NCI-H446 treated with DMSO at 0.1 percent for 48 hours (cell line): ENCODE measurements at places on chromosomes 6 and 20.

GRCh38 chr6:168277274-168277669, 42.3 kb downstream of the DACT2 start:
- no peak for DNase-seq

GRCh38 chr6:33926451-33926850, 122.6 kb upstream of the MLN start:
- DNase-seq, result peak; percentile 84

GRCh38 chr20:49326026-49326425, 48.2 kb upstream of the ZNFX1 start:
- DNase-seq, result peak; percentile 10

- DNase-seq, result no peak
Measured at GRCh38 chr20:37755665-37756064, 61.8 kb downstream of the CTNNBL1 start.

DNA sequence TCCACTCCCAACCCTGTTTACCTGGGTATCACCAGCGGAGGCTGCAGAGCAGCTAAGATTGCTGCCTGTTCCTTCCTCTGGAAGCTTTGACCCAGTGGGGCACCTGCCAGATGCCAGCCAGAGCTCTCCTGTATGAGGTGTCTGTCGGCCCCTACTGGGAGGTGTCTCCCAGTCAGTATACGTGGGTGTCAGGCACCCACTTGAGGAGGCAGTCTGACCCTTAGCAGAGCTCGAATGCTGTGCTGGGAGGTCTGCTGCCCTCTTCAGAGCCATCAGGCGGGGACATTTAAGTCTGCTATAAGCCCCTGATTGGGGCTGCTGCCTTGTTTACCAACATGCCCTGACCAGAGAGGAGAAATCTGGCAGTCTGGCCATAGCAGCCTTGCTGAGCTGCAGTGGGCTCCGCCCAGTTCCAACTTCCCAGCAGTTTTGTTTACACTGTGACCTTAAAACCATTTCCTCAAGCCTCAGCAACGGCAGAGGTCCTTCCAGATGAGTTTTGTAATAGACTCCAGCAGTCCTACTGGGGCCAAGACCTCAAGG, 2.8 kb downstream of the RAET1E start:
- DNase-seq, result no peak

DNA sequence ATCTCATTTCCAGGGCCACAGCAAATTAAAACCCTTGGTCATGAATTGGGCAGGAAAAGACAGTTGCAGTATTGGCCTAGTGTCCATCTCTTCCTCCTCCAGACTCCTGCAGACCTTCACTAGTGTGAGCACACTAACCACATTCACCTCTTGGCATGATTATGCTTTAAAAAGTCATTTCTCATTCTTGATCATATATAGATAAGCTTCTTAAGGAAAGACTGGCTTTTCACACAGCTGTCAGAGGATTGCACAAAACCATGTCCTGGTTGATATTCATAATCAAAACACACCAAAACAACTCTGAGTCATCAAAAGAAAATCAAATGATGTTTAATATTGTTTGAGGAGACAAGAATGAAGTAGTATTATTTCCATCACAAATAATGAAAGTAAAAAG, 52.1 kb downstream of the TMEM200A start:
- DNase-seq, result no peak

- DNase-seq, result no peak
Measured at GRCh38 chr6:134161041-134161440, 108.6 kb upstream of the SLC2A12 start.

- peak; percentile 34 for DNase-seq
Measured at GRCh38 chr6:28134015-28134414, 7.7 kb upstream of the ZKSCAN8 start.

GRCh38 chr6:140463312-140463710, 1088.9 kb upstream of the CITED2 start:
- no peak for DNase-seq

DNA sequence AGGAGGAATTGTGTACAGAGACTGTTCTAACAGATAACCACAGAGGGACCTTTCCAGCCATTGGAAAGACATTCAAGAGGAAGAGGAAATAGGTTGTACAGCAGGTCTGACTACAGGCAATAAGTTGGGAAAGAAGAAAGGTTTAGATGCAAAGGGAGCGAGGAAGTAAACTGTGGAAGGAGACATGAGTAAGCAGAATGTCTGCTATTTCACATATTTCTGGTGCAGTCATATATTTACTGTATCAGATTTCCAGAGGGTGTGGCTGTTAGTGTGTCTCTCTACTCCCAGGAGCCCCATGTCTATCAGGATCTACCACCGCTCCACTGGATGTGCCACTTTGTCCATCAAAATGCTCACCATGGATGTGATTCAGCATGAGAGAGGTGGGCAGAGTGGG, 25.9 kb downstream of the MRS2 start:
- no peak for DNase-seq

- DNase-seq, result no peak
Measured at GRCh38 chr6:166240889-166241288, 67.3 kb downstream of the PRR18 start.

- DNase-seq, result no peak
Measured at GRCh38 chr6:93021235-93021915, 398.0 kb downstream of the EPHA7 start.

- DNase-seq, result no peak
Measured at GRCh38 chr20:34615477-34615876, 57.0 kb downstream of the MAP1LC3A start.

DNA sequence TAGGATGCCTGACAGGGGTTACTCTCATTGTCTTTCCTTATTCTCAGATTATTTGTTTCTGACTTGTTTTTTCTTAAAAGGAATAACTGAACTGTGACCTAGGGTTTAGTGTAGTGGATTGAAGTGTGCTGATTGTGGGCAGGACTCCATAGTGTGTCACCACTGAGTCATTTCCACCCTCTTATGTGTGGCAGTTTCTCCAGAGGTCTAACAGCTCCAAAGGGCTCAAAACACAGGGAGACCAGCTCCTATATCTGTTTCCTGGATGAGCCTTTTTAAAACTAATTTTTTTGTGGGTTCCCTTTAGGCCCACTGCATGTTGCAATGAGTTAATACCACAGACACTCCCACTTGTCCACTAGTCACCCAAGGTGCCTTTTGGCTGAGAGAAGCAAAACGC, 951.1 kb upstream of the ADGRB3 start:
- no peak for DNase-seq

GRCh38 chr20:39800111-39800510, 838.0 kb downstream of the DHX35 start:
- no peak for DNase-seq

GRCh38 chr6:105452924-105453756, 50.3 kb upstream of the PREP start:
- DNase-seq, result no peak

- DNase-seq, result no peak
Measured at GRCh38 chr6:143501851-143502250, 9.7 kb downstream of the FUCA2 start.

- DNase-seq, result no peak
Measured at GRCh38 chr6:20837189-20837588, 302.9 kb downstream of the CDKAL1 start.

DNA sequence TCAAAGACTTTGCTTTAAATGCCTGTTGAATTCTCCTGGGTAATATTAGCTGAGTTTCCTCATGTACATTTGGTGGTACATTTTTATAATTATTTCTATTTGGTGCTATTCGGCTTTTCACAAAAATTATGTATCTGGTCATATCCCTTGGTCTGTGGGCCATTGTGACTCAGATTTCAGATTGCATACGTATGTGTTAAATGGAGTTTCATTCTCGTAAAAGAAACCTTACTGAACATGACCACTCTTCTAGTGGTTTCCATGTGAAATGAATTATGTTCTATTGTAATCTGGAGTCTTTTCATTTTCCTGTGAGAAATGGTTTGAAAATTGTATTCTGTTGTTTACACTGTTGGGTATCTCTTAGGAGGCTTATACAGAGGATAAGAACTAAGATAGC, 386.2 kb upstream of the FLRT3 start:
- DNase-seq, result no peak

- no peak for DNase-seq
Measured at GRCh38 chr20:33400812-33401183, 521 bp downstream of the CDK5RAP1 start.

GRCh38 chr6:111957623-111958315, 84.5 kb upstream of the FYN start:
- DNase-seq, result no peak

DNA sequence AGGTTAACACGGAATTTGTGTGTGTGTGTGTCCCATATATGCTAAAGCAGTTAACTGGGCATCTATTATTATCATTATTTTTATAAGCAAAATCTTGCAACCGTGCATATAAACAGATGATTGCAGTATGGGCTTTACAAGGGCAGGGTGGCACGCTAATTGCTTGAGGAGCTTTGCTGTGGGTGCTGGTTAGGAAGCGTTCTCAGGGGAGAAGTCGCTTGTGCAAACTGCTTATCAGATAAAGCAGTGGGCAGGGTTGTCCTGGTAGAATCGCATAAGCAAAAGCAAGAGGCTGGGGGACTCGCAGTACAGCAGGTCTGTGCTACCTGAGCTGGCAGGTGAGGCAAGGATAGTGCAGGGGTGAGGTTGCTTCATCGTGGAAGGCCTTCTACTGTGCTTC, 9.7 kb upstream of the CCN6 start:
- DNase-seq, result no peak

DNA sequence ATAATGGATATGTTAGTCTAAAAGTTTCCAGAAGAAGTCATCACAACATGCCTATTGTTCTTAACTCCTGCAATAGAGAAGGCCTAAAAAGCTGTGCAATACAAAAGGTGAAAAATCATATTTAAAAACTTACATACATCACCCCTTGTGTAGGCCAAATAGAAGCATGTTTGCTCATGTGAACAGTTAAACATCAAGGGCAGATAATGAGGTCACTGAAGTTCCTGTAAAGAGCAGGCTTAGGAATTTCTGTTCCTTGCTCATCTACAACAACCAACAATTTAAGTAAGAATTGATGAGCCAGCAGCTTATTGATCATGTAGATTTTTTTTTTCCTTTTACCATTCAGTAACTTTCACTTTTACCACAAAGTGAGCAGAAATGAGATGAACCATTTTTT, 7.5 kb upstream of the NUP153 start:
- DNase-seq, result no peak

- DNase-seq, result no peak
Measured at GRCh38 chr6:113330636-113330946, 526.6 kb upstream of the MARCKS start.

GRCh38 chr20:60962367-60963045, 289.6 kb upstream of the CDH4 start:
- no peak for DNase-seq

DNA sequence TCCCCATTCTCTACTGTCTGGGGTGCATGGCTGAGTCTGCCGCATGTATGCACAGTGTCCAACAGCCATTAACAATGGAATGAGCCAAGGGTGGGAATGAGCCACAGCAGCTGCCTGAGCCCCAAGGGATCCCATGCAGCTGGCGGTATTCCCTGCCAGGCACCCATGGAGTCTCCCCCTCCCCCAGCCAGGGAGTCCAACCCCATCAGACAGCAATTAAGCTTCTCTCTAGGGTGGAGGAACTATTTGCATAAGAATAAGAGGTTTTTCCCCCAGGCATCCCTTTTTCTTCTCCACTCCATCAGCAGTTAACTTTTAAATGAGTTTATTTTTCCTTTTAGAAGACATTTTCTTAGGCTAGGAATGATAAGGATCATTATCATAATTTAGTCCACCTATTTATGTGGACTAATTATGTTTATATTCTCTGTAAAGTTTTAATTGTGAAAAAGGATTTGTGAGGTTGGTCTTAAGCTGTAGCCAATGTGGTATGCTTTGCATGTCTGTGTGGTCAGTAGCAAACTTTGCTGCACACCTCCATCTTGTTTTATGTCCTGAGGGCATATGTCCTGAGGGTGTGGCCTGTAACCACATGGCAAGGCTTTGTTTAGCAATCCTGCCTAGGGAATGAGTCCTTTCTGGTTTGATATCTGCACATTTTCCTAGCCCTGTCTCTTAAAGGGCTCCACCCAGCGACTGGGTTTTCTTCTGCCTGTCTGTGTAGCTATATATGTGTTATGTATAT, 158.9 kb upstream of the OLIG3 start:
- DNase-seq, result no peak

GRCh38 chr20:5767493-5768098, 17.4 kb downstream of the SHLD1 start:
- DNase-seq, result no peak

GRCh38 chr6:112184951-112185350, 69.4 kb downstream of the LAMA4 start:
- no peak for DNase-seq

DNA sequence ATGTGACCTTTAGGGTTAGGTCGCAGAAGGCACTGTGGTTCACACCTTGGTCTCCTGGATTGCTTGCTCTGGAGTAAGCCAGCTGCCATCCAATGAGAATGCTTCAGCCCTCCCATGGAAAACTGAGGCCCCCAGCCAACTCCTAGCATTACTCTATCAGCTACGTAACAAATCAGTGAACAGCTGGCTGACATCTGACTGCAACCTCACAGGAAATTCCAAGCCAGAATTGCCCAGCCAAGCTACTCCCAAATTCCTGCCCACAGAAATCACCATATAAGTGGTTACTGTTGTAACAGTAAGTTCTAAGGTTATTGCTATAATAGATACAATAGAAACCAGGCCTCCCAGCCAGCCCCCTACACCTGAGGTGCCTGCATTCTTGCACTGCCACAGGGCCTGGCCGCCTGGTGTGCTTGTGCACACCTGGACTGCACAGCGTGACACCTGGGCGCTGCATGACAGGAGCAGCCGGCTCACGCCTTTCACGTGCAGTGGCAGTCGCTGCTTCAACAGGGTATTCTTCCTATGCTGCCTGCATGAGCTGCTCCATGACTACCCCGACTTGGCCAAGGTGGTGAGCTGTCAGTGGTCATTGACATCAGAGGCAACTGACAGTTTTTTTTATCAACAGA, 429.7 kb upstream of the RUNX2 start:
- DNase-seq, result no peak
